ENCODE measurements at places on chromosomes 2 and 18.

- no peak for DNase-seq
These were observed 27.6 kb downstream of the MBP start for GRCh38 chr18:77105028-77105427.

DNA sequence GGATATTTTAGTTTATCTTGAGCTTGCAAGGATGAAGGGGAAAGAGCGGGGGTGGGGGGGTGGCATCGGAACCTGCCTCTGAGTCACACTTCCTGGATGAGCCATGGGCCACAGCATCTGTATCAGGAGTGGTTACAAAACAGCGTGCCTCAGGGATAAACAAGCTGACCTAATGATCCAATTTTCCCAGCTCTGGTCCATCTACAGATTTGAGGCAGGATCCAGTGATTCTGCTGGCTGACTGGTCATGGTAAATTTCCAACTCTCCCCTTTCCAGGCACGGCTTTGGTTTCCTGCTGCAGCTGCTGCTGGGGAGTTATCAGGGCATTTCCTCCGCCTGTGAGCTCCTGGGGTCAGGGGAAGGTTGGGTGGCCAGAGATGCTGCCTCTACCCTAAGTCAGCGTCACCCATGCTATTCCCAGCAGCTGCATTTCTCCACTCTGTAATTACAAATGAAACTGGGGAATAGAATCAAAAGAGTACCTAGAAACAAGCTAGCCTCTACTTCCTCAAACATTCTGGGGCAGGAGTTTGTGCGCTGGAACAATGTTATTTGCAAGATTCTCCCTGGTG, 4.7 kb upstream of the HPCAL1 start:
- DNase-seq: no peak

DNA sequence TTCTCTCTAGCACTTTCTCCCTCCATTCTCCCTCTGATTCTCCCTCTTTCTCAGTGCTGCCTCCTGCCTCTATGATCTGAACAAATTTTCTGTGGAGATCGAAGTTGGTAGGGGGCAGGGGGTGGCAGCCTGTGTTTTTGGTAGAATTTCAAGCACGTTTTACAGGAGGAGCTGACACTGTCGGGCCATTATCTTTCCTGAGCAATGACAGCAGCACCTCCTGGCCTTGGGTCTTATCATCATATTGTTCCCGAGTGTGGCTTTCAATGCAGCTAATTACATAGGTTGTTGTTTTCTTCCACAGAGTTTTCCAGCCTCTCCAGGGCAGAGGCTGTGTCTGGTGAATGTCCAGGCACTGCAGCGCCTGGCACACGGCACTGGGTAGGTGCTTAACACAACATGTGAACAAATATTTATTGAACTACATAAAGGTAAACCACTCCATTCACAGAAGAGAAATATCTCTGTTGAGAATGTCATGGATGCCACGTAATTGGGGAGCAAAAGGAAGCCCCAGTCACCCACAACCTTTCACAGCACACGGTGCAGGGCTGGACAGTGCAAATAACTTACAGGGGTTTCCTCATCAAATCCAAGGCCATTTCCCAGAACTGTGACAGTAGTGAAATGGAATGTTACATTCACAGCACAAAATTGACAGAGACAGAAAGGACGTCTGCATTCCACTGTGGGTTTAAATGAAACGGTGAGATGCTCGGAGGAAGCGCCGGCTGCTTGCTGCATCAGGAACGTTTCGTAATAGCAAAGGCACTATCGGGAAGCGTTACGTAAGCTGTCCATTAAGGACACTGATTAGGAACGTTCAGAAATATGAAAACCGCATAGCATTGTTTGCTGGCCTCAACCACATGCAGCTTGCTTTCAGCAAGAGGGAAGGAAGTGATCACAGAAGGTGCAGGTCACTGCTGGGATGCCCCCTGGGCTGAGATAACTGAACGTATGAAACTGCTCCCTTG, 6.5 kb upstream of the KCNG2 start:
- no peak for DNase-seq

GRCh38 chr2:14903709-14904374, 271.3 kb downstream of the LRATD1 start:
- DNase-seq: peak; percentile 78
